ENCODE measurements at places on chromosomes 4 and X.

- DNase-seq, result no peak
Measured at GRCh38 chr4:95105112-95105511, 347.4 kb downstream of the BMPR1B start.

DNA sequence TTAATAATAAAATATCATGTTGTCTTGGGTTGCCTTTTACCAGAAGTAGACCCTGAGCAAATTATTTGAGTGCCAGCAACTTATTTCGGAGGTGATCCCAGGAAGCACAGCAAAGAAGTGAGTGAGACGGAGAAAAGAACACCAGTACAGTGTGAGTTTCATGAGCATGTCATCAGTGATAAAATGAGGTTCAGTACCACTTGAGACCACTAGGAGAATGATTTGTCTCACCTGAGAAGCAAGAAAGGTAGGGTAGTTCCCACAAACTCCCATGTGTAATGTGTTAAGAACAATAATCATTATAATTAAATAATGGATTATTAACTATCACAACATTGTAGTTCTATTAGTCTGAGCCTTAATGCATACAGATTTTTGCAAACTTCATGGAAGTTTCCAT lies 112.8 kb upstream of the DMD start:
- DNase-seq, result no peak

DNA sequence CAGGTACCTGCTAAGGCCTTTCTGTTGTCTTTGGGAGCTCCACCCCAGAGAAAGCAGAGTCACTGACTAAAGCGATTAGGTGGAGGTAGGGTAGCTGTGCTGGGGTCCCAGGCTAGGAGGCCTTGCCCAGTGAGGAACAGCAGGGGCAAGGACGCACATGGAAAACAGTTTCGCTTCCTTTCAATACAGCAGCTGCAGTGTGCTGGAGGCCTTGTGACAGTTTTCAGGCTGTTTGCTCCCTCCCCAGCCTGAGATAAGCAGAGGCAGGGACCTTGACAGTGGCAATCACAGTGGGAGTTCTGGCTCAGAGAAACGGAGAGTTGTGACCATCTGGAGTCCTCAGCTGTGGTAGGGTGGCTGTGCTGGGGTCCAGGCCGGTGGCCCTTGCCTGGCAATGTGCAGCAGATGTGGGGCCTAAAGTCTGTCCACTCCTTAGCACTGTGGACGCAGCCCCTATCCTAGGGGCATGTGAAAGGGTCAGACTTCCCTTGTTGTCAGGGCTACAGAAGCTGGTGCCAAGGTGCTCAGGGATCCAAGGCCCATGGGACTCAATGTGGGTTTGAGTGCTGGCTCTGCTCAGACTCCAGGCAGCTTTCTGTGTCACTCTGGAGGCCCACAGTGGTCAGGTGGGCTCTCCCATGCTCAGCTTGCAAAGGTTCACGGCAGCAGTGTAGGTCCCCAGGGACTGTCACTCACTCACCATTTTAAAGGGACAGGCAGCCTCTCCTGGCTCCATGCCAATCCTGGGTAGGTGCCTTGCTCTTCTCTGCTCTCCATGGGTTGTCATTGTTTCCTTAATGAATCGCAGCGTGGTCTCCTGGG lies 534.9 kb upstream of the FMR1 start:
- DNase-seq, result no peak

- DNase-seq, result no peak
Measured at GRCh38 chrX:14220386-14220944, 190.8 kb upstream of the GEMIN8 start.

- DNase-seq, result no peak
Measured at GRCh38 chr4:71553605-71554004, 214.8 kb downstream of the SLC4A4 start.

DNA sequence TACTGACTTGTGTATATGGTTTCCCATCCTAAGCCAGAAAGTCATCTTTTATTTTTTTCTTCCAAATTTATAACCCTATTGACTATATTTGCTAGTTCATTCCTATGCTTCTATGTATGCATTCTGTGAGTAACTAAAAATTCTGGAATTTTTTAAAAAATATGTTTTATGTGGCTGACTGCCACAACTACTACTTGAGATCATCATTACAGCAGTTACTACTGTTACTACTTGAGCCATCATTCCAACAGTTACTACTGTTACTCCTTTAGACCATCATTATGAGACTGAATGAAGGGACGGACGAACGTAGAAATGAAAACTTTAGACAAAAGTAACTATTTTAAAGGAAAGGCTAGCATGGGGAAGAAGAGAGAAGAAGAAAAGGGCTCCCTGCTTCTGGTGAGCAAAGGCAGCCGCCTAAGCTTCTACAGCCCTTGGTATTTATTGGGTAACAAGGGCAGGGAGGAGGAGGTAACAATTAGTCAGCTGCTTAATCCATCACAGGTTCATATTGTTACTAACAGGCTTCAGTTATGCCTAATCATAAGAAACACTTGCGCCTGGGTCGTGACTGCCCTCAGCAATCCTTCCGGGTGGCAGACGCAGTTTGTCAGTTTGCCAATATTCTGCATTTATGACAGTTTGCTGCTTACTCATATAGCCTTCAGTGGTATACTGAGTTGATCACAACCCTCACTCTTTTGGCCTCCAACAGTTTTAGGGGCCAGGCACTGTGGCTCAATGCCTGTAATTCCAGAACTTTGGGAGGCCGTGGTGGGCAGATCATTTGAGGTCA lies 80.4 kb downstream of the PDLIM5 start:
- DNase-seq, result no peak

GRCh38 chrX:5979338-5979737 lies 249.3 kb downstream of the NLGN4X start:
- no peak for DNase-seq

- no peak for DNase-seq
Measured at GRCh38 chrX:130057209-130057608, 53.1 kb downstream of the ELF4 start.

DNA sequence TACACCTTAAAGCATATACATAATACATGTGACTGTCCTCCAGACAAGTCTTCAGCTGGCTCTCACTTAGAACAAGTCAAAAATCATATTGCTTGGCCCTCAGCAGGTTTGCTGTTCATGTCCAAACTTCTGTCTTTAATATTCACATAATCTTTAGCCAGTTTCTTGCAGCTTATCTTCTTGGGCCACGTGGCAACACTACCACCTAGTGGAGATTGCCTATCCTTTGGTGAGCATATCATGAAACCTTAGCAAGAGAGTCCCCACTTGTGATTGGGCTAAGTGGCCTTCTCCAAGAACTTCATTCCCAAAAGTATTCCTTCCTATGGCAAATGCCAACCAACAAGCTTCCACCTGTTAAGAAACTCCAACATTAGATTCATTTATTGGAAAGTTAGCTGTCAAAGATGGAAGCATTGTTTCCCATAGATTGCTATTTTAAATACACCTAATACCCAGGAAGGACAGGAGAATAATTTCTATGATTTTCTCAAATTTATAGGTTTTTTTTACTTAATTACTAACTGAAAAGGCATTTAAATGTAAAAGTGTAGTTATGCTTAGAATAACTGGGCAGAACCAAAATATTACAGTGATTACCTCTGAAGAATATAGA lies 231.9 kb upstream of the INTU start:
- DNase-seq, result no peak
